ENCODE measurements at places on chromosomes 5 and 9.
A peak's percentile ranks its signal among the peaks of the same experiment; 100 is the strongest.

GRCh38 chr5:98909363-98909762, 19.4 kb downstream of the CHD1 start:
- no peak for DNase-seq

- DNase-seq = no peak
Measured at GRCh38 chr5:6273090-6273735, 105.1 kb downstream of the MED10 start.

DNA sequence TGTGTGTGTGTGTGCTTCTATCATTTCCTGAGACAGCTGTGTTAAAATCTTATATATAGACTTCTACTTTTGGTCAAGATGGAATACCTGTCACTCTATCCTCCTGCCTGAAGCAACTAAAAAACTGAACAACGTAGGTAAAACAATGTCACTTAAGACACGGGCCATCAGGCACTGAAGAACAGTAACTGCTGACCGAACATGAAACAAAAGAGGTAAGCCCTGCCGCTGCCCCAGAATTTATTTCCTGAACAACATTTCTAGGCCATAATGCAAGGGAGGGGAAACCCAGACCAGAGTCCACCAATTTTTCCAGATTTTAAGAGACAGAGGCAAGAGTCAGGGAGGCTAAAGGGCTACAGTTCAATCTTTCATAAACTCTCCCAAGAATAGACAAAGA, 156.0 kb downstream of the CDC42SE2 start:
- no peak for DNase-seq

GRCh38 chr9:133205996-133206931, 2.8 kb downstream of the OBP2B start:
- no peak for DNase-seq

DNA sequence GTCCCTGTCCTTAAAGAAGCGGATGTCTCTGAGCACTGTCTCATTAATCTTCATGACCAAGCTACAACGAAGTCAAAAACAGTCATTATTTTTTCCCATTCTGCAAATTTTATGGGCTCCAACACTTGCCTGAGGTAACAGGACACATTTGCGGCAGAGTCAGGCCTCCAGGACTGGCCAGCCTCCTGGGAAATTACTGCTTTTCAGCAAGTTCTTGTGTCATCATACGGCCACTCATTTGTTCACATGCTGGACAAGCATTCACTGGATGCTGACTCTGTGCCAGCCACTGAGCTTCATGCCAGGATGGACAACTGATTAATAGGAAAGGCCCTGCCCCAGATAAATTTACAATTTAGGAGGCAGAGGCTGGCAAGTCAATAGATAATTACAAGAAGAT, 305.7 kb downstream of the ACTL7B start:
- DNase-seq = no peak

GRCh38 chr9:91842358-91843049, 107.5 kb downstream of the ROR2 start:
- DNase-seq = no peak

- DNase-seq = no peak
Measured at GRCh38 chr9:114478459-114478858, 26.8 kb downstream of the WHRN start.

DNA sequence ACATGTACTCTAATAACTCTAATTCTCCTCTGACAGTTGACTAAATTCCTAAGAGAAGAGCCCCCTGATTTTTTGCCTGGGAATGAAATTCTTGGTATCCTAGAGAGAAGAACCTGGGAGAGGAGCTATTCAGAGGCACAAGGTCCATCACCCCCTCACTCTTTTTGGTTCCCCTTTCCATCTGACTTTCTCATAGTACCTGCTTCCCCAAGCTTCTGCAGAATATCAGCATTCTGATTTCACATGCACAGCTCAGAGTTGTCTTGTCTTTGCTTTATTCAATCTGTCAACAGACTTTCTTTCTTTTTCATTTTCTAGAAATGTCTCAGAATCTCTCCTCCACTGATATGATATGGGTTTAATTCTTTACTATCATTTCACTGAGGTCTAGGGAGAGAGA, 141.5 kb upstream of the FBXL17 start:
- no peak for DNase-seq

DNA sequence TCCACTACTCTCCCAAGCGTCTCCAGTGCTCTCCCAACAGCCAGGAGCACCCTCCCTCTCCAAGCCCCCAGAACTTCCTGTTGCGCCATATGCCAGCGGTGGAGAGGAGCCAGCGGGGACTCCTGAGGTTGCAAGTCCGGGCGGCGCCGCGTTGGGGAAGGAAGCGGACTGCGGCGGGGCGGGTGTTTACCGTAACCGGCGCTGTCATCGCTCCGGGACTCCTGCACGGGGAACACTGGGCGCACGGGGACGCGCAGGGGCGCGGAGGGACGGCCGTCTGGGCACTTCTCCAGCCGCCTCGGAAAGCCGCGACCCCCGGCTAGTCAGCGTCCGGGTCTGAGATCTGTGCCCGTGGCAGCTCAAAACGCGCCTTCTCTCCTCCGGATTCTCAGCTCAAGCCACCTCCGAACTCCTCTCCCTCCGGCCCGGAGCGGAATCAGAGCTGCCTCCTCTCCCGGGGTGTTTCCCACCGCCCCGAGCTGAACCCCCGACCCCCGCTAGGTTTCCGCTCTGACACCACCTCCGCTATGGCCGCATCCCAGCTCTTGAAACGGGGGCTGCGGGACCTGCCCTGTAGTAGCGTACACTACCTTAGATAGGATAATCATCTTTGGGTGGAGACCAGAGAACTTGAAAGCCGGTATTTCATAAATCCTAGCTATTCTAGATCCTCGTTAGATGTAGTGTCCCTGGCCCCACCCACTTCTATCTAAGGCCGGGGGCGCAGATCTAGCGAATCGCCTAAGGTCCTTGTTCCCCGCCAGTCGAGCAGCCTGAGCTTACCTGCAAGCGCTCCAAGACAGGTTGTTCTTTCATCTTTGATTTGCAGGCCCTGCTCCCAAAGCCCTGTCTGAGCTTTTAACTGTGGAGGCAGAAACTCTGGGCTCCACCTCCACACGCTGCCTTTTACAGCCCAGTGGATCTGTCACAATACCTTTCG, at the start of gene TRPM6:
TSS of gene TRPM6 (minus strand) at position 881 of the 940 bp plus-strand sequence. CDS start at position 816, 65 bp downstream.
- DNase-seq = peak; percentile 7

DNA sequence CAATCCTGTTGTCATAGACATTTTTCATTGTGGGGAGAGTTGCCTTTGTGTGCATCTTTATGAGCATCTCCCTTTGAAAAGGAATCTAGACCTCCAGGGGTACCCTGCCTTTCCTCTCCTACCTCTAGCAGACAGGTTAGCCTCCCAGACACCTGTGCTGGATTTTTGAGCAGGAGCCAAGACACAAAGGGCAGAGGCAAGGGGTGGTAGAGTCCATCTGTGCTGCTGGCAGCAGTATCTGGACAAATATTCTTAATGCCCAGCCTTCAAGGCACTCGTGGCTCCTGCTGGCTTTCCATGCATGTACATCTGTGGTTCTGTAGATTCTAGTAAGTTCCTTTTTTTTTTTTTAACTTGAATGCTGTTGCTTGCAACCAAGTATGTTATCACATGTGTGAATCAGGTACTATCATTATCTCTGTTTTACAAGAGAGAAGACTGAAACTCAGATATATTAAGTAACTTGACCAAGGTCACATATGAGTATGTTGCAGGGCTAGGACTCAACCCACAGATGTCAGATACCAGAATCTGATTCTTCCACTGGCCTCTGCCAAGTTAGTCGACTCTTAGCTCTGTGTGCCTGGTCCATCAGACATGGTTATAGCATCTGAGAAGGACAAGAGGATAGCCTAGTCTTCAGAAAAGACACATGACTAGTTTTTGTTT, 32.9 kb upstream of the GPR151 start:
- DNase-seq = no peak

DNA sequence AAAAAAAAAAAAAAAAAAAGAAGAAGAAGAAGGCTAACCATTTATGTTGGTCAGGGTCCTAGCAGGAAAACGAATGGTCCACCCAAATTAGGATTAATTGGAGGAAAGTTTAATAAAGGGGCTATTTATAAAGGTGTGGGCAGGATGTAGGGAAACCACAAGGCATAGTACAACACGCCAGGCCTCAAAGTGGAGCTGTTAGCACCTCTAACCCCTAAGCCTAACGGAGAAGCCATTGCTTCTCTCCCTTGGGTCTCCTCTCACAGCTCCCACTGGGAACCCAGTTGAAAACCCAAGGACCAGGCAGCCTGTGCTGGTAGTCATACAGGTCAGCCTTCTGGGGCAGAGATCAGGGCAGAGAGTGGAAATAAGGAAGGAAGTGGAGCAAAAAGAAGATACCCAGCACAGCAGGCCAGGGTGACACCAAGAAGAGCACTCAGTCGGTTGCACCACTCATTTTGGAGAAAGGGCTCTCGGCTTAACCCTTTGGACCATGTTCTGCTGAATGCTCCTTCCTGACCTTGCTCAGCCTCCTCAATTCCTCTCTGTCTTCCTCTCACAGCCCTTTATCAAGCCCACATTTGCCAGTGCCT, 8.8 kb upstream of the GLIPR2 start:
- DNase-seq = no peak

DNA sequence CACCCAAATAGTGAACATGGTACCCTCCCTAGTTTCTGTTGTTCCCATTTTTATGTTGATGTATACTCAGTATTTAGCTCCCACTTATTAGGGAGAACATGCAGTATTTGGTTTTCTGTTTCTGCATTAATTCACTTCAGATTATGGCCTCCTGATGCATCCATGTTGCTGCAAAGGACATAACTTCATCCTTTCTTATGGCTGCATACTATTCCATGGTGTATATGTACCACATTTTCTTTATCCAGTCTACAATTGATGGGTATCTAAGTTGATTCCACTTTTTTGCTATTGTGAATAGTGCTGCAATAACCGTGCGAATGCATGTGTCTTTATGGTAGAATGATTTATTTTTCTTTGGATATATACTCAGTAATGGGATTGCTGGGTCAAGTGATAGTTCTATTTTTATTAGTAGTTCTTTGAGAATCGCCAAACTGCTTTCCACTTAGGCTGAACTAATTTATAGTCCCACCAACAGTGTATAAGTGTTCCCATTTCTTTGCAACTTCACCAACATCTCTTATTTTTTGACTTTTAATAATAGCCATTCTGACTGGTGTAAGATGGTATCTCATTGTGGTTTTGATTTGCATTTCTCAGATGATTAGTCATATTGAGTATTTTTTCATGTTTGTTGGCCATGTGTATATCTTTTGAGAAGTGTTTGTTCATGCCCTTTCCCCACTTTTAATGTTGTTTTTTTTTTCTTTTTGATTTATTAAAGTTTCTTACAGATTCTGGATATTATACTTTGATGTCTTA, 79.6 kb downstream of the SMIM15 start:
- DNase-seq = no peak

GRCh38 chr9:135056541-135056940, 30.9 kb upstream of the OLFM1 start:
- DNase-seq = no peak

DNA sequence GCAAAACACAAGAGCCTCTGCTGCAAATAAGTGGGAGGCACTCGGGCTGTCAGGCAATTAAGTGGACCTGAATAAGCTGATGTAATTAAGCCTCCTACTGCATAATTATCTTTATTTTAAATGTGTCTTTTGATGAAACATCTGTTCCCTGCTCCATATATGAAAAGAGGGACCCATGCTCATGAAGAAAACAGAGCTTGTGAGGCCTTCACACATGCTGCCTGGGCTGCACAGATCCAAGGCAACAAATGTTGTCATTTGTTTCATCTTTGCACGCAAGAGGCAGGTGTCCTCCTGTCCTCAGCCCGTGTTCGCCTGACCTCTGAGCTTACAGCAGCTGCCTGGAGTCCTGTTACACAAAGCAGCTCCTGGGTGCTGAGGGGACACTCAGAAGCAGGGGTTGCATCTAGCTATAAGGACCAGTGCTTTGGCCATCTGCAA, 381.1 kb downstream of the ZNF608 start:
- no peak for DNase-seq

GRCh38 chr5:122694884-122695283, 80.0 kb upstream of the SNX2 start:
- no peak for DNase-seq

- DNase-seq = no peak
Measured at GRCh38 chr9:123753669-123754258, 176.2 kb downstream of the DENND1A start.

DNA sequence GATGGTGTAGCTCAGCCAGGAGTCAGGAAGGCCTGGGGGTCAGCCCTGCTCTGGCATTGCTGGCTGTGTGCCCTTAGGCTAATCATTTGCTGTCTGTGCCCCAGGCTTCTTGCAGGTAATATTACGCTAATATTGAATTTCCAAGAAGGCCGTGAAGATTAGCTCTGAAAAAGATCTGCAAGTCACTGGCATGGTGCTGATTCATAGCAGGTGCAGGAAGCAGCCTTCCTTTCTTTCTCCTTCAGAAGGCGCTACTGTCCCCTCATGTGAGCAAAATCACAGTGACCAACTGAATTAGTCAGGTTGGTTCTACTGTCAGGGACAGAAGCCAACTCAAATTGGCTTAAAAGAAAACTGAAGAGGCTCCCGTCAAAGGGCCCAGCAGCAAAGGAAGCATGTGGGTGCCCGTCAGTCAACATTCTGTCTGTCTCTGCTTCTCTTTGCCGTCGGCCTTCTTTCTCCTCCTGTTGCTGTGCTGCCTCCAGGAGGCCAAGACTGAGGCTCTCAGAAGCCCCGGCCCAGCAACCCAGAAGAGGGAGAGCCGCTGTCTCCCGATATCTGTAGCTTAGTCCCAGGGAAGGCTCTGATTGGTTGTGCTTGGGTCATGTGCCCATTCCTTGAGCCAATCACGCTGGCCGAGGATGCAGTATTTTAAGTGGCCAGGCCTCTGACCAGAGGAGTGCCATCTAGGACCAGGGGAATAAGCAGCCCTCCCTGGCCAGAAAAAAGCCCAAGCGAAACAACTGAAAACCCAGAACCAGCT, 67.8 kb upstream of the NEURL1B start:
- no peak for DNase-seq

DNA sequence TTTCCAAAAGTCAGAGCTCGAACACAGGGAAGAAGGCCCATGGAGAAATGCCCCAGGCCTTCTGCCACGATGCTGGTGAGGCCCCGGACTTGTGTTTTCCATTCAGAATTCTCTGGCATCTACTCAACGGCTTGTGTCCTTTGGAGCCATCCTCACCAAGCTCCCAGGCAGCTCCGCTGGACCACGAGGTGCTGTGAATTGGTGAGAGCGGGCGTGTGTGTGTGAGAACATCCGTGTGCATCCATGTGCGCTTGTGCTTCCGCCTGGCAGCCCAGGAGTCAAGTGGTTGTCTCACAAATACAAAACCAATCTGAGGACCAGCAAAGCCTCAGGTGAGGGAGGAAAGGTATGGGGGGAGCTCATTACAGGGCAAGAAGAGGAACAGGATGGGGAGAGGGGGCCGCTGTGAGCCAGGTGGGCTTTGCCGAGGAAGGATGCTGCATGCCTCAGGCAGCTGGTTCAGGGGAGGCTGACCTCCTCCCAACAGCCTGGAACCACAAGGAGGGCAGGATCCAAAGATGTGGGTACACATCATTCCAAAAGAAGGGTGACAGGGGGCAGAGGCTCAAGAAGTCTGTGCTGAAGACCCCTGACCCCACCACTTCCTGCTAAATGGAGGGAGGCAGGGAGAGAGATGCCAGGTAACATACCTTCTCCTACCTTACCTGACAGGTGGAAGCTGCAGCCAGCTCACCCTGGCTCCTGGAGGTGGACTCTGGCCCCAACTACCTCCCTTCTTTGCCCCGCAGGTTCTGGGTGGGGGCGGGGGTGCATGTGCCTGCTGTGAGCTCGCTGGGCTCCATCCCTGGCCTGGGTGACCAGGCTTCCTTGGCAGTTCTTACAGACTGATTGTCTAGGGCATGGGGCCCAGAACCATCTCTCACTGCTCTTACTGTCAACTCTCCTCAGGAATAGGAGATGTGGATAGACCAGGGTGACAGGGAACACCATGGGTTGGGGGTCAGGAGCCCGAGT, 196.3 kb downstream of the PAX5 start:
- no peak for DNase-seq

- DNase-seq = no peak
Measured at GRCh38 chr9:31848505-31849285, 535.7 kb upstream of the ACO1 start.
